ENCODE measurements at places on chromosomes 6 and 20.

DNA sequence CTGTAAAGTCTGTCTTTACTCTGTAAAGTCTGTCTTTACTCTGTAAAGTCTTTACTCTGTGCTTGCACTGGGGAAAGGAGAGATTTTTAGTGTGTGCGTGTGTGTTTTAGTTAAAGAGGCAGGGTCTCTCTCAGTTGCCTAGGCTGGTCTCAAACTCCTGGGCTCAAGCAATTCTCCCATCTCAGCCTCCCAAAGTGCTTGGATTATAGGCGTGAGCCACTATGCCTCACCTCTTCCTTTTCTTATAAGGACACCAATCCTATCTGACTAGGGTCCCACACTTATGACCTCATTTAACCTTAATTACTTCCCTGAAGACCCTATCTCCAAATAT lies 93.8 kb downstream of the JPH2 start:
- no peak for DNase-seq

- DNase-seq = no peak
Measured at GRCh38 chr6:55399351-55399750, 72.1 kb downstream of the GFRAL start.

DNA sequence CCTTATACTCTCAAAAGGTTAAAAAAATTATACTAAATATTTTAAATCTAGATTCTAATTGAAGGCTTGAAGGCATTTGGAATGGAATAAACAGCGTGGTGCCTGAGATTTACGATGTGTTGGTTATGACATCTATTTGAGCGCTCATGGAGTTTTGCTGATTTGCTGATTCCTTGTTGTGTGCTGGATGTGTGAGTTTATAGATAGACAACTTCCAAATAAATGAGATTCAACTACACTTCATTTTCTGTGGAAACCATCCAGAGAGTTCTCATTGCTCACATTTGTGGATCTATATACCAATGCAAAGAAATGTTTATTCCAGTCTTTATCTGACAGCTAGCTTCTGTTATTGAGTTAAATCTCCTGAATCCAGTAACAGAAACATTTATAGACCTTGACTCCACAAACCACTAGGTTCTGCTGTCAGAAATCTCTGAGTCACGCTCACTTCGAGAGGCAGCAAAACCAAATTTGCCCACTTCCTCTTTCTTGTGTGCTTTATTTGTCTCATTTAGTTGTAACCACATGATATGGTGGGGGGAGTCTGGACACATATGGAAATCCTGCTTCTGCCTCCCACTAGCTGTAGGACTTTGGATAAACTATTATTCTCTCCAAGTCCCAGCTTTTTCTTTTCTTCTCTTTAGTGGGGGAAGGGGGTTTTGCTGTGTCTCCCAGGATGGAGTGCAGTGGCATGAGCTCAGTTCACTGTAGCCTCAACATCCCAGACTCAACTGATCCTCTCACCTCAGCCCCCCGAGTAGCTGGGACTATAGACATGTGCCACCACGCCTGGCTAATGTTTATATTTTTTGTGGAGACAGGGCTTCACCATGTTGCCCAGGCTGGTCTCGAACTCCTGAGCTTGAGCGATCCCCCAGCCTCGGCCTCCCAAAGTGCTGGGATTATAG lies 54.5 kb downstream of the IPCEF1 start:
- DNase-seq = no peak

- no peak for DNase-seq
Measured at GRCh38 chr6:147674099-147674498, 165.6 kb downstream of the SAMD5 start.

DNA sequence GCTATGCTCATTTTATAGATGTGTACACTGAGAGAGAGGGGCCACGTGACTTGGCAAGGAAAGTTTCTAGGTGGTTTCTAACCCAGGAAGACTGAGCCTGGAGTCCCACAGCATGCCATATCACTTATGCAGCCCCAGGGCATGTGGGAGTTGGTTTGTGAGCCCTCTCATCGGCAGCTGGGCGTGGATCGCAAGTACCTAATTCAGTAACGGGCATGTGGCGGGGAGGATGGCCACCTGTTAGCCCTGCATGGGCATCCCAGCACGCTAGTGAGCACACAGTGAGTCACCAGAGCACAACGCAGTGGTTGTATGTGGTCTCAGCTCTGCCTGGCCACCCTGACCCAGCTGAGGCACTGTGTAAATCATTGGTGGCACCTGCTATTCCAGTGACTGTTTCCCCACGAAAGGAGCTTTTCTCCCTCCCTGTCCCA lies 88.3 kb downstream of the NINL start:
- DNase-seq = no peak

GRCh38 chr20:58763076-58763475 lies 70.5 kb downstream of the NPEPL1 start:
- DNase-seq = no peak

- no peak for DNase-seq
Measured at GRCh38 chr20:32945710-32946221, 58.5 kb downstream of the SUN5 start.

GRCh38 chr6:98946879-98947410 lies 801 bp downstream of the FBXL4 start:
- no peak for DNase-seq

DNA sequence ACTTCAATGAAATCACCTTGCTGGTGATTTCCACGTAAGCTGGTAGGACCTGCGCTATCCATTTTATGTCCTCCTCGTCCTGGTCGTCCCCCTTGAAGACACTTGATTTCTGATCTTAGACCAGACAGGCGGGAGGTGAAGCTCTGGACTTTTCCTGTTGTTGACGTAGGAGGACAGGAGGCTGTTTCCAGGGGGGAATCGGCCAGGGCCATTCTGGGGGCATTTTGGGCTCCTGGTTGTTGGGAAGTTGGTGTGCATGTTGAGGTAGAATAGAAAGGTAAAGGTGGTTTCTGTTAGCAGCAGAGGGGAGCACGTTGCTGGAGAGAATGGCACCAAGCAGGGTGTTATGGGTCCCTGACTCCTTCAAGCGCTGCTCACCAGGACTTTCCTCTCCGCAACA lies 56.0 kb downstream of the GMPR start:
- no peak for DNase-seq

DNA sequence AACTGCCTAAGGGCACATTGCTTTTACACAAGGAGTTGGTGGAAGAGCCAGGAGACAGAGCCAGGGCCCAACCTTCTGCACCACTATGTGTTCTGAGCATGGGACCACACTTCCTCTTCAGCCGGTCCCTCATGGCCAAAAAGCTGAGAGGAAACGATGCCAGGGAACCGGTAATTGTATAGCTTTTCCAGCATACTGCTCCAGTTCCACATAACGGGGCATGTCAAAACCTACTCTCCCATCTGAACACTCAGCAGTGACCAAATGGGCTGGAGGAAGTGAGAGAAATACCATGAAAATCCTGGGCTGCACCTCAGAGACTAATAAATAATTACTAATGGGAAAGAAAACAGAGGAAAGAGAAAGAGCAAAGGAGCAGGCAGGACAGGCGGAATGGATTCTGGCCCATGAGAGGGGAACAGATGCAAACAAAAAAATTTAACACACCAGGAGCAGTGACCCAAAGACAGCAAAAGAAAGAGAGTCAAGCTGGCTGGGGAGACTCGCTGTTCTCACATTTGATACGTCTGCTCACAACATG lies 52.0 kb upstream of the BMP2 start:
- no peak for DNase-seq

GRCh38 chr6:30917487-30917886 lies 3.4 kb downstream of the VARS2 start:
- no peak for DNase-seq

GRCh38 chr20:21048841-21049273 lies 57.3 kb downstream of the LINC00237 start:
- DNase-seq = peak; percentile 79

DNA sequence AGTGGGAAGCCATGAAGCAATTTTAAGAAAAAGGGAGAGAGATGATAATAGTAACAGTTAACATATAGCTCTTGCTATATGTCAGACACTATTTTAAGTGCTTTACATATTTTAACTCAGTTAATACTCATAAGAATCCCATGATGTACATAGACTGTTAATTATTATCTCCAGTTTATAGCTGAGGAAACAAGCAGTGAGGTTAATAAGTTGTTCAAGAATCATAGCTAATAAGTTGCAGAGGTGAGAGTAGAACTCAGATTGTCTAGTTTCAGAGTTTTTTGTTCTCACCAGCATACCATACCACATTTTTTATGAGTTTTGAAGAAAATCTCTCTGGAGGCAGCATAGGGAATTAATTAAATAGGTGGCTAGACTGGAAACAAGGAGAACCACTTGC lies 144.6 kb upstream of the MMS22L start:
- no peak for DNase-seq

DNA sequence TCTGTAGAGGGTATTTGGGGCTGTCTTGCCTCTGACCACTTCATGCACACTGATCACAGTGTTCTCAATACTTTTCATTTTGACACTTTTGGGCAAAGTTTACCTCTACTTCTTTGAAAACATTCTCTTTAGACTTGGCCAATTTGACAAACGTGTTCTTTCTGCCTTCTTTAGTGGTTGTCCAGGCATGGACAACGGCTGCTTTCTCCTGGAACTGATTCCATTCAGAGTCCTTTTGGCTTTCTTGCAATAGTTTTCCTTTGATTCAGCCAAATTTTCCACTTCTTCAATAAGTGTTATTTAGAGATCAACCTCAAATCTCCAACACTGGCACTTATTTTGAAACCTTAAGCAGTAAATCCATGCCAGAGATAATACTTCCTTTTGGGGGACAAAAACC lies 6.7 kb upstream of the CST9 start:
- DNase-seq = no peak

GRCh38 chr6:14120546-14120945 lies 3.0 kb downstream of the CD83 start:
- no peak for DNase-seq

GRCh38 chr6:2611092-2611491 lies 139.6 kb downstream of the MYLK4 start:
- no peak for DNase-seq

DNA sequence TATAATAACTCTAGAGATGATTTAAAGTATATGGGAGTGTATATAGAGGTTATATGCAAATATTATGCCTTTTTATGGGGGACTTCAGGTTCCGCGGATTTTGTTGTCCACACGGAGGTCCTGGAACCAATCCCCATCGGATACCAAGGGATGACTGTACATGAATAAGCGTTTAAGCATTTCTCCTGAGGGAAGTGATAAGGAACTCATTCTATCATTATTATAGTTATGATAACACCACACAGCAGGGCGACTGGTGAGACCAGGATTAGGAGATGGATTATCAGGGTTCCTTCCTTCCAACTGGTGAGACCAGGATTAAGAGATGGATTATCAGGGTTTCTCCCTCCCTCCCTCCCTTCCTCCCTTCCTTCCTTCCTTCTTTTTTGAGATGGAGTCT lies 6.6 kb downstream of the ECI2 start:
- DNase-seq = no peak

DNA sequence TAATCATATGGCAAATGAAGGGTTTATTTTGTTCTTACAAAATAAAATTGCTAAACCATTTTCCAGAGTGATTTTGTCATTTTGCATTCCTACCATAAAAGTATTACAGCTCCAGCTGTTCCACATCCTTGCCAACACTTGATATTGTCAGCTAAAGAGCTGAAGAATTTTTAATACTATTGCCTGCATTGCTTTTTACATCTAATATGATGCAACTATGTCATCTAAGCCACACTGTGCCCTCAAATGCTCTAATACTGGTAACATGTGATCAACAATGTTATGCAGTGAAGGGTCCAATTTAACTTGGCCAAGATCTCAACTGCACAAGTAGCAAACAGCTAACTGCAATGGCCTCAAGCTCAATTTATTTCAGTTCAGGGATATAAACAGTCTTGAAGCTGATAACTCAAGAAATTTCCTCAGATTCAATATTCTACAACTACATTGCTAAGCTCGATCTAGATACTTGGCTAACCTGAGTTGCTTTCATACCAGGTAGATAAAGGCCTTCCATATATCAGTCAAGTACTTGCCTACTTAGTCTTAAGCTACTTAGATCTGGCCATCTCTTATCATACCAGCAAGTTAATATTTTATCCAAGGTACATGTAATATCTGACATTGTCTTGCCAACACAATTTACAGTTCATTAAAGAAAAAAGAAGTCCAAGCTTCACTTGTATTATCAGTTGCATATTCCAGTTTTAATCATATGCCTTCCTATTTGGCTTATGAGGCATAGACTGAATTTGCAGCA lies 17.0 kb downstream of the AKIRIN2 start:
- no peak for DNase-seq

DNA sequence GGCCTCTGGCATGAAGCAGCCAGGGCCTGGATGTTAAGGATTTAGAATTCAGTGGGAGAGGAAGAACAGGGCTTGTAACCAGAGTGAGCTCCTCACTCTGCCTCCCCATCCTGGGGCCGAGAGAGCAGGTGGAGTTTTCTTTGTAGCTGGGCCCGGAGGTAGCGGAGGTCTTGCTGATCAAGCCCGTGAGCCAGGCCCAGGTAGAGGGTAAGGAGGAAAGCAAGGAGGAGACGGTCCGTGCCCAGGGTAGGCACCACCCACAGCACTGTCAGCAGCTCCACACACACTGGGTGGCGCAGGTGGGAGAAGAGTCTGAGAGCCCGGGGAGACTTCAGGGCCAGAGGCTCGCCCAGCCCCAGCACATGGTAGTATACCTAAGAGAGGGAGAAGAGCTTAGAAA lies 2.1 kb upstream of the PPP1R18 start:
- no peak for DNase-seq

- DNase-seq = no peak
Measured at GRCh38 chr6:14972379-14973067, 273.3 kb upstream of the JARID2 start.
